ENCODE measurements at places on chromosomes 12 and 14.

- DNase-seq = no peak
Measured at GRCh38 chr12:52155048-52155868, 36.6 kb downstream of the KRT80 start.

GRCh38 chr12:122813310-122813713 lies 21.9 kb upstream of the HIP1R start:
- no peak for DNase-seq

DNA sequence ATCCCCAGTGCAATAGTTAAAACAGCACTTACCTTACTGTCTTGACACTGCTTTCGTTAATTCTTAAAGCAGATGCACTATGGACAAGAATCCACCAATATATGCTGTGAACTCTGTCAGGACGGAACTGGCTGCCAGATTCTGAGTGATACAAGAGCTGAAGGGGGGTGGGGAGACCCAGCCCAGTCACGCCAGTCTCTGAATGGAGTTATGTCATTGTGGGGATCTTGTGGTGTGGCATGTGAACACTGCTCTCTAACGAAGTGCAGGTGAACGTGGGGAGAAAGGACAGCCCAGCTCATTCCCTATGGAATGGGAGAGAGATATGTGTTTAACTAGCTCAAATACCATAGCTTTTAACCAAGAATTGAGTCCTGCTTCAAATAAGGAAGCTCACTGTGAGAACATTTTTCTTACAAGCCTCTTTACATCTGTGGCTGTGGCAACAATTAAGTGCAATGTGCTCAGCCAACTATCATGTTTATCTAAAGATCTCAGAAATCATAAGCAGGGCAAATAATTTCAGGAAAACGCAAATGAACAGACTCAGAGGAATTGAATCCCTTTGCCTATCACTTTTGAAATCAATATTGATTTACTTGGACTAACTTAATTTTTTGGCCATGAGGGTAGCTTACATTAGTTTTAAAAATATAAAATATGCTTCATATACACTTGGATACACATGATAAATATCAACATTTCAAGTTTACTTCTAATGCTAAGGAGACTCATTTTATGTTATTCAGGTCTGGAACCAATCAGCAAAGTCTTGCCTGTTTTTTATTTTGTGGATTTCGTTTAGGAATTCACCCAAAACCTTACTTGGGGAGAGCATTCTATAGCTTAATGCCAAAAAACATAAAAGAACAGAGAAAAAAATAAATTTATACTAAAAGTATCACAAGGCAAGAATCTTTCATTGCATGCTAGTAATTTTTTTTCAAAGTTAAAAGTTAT lies at the start of gene LUM:
Gene LUM, minus strand, starts transcription at position 129 of the 960 bp plus-strand sequence. CDS start 2,515 bp downstream, outside the sequence.
- no peak for DNase-seq

GRCh38 chr12:110122929-110123328 lies 1.2 kb upstream of the IFT81 start:
- no peak for DNase-seq

DNA sequence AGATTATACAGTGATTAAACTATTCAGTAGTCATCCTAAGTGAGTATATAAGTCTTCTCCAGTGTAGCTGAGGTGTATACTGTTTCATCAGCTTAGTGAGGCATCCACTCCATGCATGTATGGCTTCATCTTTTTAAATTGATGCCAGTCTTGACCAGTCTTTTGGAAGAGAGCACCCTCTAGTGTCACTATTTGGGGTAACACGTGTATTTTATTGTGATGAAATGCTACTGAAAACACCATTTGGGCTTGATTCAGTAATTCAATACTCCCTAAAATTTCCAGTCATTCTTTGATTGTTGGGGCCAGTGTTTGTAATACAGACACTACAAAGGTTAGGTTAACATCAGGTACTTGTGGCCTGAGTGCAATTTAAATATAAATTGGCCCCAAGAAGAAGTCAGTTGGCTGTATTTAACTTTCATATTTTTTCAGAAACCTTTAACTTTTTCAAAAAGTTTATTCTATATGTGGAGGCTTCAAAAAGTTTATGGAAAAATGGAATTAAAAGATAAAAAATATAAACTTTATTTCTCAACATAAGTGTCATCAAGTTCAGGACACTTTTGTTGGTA lies 35.3 kb downstream of the MIPOL1 start:
- no peak for DNase-seq

DNA sequence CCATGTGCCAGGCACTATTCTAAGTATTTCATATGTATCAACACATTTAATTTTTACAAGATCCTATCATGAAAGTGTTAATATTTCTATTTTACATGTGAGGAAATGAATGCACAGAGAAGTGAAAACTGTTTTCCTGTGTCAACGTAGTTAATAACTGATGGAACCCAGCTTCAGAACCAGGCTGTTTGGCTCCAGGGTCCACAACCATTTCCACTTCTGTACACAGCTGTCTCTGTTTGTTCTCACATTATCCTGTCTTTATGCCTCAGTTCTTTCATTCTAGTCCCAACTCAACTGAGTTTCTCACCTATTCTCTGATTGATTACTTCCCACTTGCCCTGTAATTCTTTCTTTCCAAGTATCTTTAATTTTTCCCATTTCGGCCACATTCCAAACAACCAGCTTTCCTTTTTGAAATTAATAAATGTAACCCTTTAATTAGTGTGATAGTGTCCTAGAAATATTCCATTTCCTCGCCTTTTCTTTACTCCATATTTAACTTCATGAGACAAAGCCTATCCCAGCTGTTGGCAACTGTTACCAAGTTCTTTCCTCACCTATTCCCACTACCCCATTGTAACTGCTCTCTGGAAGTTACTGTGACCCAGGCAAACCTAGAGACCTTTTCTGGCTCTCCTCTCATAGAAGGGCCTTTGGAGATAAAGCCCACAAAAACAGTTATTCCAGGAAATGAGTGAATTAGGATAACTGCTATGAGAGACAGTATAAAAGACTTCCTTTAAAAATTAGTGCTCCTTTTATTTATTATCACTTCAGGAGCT lies 218.7 kb downstream of the RASSF9 start:
- no peak for DNase-seq

DNA sequence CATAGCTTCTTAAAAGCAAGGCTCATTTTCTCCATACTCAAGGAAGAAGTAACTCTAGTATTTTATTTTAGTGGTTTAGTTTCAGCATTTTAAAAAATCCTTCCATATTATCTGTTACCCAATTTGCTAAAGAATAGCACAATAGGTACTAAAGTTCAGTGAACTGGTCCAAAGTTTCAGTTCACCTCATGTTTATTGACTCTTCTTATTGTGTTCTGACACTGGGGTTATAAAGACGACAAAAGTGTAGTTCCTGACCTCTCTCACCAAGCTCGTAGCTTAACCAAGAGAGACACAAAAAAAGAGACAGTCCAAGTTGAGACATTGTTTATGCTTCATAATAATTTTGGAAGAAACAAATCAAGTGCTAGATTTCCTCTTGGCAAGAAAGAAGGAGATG lies 40.8 kb upstream of the SLC38A2 start:
- DNase-seq = no peak

DNA sequence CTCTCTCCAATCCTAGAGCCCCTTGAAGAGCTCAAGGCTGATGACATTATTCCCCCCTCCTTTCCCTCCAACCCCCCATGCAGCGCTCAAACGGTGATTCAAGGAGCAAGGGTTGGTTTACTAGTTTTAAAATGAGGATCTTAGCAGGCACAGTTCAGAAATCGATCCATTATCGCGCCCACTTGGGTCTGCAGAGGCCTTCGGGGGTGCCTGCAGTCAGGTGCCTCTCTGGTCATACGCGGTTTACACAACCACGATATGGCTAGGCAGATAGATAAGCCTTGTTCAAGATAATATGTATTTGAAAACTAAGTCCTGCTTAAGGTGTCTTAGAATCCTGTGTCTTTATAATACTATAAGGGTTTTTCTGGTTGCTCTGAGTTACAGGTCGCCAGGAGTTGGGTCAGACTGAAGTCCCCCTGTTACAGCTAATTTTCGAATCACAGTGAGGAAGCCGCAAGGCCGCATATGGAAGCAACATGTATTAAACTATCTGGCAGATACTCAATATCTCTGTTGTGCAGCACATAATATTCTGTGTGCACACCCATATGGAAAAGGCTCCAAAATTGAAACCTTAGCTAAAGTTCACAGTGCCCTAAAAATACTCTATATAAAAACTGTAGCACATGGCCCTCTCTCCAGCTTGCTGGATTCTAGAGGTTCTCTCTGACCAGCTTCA lies 10.0 kb downstream of the BHLHE41 start:
- DNase-seq = no peak

DNA sequence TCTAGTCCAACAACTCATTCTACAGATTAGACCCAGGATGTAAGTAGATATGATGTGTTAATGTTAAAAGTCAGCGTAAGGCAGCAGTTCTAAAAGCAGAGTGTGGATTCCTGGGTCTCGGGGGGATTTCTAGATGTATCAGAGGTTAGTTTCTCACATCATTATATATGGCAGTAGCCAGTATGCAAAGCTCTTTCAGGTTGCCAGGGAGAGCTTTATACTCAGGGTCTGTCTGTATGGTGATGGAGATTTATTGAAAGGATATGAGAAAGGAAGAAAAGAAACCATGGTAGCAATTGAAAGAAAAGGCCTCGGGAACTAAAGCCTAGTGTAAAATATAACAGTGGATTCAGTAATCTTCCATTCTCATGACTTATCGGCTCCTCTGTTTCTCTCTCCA lies 26.2 kb upstream of the PAWR start:
- DNase-seq = no peak

DNA sequence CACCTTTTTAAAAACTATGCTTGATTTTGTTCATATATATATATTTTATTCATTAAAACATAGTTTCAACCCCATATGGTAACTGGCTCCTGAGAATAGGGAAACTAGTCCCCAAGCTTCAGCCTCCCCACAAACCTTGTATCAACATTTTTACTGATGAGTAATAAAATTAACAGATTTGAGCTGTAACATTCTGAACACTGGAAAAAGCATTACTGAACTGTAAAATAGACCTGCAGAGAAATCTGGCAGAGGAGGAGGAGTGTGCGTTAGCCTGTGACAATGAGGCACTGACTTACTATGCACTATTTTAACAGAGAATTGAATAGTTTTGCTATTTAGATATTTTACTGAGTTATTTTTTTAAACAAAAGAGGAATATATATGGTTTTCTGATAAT lies 43.1 kb downstream of the FRS2 start:
- no peak for DNase-seq

DNA sequence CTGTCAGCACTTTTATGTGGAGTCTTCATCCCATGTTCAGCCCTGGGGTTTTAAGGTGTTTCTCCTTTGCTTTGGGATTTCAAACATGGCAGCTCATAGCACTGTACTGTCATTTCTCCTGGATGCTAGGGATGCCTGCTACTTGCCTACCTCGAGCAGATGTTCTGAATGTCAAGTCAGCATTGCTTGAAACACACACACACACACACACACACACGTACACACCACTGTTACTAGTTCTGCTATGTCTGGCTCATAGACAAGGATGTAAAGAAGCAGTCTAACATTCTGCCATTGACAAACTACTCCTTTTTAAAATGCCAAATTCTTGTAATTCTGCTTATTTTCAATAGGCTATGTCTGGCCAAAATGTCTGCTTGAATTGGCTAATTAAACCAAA lies 72.7 kb downstream of the SAMD4A start:
- no peak for DNase-seq

- no peak for DNase-seq
Measured at GRCh38 chr14:102464846-102465341, 44.7 kb downstream of the ANKRD9 start.

GRCh38 chr12:106903241-106903945 lies 52.3 kb upstream of the TMEM263 start:
- peak; percentile 41 for DNase-seq

GRCh38 chr12:67937822-67938221 lies 51.4 kb upstream of the IFNG-AS1 start:
- no peak for DNase-seq

GRCh38 chr14:25868521-25869314 lies 729.1 kb downstream of the NOVA1 start:
- no peak for DNase-seq

DNA sequence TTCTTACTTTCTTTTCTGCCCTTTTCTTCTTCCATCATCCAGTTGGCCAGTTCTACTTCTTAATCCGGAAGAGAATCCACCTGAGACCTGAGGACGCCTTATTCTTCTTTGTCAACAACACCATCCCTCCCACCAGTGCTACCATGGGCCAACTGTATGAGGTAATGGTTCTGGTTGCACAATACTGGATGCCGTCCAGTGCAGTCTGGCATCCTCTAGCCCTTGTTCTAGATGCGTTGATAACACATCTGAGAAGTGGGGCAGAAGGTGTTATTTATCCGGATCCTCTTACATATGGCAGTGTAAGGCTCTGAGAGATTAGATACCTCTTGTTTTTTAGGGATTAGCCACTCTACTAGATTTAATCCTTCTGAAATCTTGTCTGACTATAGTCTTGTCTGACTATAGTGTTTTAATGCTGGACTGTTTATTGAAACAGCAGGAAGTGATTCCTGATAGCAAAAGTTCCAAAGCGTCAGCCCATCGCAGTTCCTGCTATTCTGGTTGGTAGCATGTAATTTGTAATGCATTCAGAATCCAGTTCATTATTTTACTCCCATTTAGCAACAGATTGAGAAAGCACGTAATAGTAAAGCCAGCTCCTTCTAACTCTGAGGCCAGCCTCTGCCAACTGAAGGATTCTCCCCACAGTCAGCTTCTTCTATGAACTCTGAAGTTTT lies 7.9 kb downstream of the GABARAPL1 start:
- DNase-seq = peak; percentile 61

DNA sequence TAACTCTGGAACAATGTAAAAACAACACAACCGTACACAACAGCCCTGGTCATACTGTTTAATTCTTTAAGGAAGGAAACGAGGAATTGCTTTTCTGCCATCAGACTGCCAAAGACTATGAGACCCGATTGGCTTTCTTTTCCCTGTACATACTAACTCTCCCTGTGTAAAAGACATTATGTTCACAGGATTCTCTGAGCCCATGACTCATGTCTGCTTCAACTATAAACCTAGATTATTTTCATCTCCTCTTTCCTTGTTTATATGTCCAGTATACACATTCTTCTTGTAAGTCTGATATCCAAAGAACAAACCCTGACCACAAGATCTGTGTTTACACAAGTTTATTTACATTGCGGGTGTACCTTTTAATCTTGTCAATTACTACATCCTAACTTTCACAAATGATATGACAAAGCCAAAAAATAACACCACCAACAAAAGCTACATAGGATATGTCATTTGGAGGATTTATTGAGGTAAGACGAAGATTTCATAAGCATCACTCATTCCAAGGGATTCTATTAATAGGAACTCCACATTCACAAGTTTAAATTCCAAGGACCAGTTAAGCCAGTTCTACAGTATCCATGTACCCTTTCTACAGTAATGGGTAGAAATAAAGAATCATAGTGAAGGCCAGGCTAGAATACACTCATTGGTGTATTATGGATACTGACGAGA lies 67.3 kb downstream of the STXBP6 start:
- no peak for DNase-seq
